ENCODE measurements at places on chromosomes 13 and 19.

DNA sequence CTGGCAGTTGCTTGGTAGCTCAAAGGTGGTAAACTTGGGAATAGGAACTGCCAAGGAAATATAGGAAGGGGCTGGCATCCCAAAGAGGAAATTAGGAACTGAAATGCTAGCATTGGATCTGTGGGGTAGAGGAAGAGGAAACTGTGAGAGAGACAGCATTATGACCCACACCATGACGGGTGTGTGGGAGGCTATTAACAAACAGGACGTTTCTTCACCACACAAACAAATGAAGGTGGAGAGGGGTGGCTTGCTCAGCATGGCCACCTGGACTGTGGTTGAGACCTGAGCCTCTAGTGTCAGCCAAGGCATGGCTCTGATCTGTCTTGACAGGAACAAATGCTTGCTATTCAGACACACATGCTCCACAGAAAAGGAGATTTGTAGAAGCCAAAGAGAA, 178.2 kb downstream of the B3GLCT start:
- DNase-seq, result no peak

GRCh38 chr13:84645196-84646012, 763.1 kb upstream of the SLITRK1 start:
- DNase-seq, result no peak

GRCh38 chr19:55283548-55284377, at the start of gene BRSK1:
TSS of gene BRSK1 (plus strand) at chr19:55283997. CDS start at chr19:55284443, 446 bp downstream.
- no peak for DNase-seq

DNA sequence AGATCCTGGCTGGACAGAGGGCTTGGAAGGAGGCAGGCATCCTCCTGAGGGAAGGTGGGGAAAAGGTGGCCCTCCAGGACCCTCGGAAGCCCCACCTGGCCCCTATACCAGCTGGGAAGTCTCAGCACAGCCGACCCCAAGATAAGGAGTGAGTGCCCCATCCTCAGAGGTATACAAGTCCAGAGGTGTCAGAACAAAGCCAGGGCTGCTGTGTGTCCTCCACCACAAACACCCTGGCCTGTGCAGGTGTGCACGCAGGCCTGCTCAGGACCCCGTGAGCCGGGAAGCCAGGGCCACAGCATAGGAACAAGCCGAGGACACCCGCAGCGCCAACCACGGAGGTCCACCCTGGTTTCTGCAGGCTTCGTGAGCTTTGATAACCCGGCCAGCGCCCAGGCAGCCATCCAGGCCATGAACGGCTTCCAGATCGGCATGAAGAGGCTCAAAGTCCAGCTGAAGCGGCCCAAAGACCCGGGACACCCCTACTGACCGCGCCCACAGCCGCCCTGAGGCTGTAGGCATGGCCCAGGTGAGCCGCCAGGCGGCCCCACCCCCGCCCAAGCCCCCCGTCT, 68.6 kb downstream of the CELF5 start:
- no peak for DNase-seq

- no peak for DNase-seq
These were observed 174.1 kb downstream of the RGCC start for GRCh38 chr13:41631296-41631965.

DNA sequence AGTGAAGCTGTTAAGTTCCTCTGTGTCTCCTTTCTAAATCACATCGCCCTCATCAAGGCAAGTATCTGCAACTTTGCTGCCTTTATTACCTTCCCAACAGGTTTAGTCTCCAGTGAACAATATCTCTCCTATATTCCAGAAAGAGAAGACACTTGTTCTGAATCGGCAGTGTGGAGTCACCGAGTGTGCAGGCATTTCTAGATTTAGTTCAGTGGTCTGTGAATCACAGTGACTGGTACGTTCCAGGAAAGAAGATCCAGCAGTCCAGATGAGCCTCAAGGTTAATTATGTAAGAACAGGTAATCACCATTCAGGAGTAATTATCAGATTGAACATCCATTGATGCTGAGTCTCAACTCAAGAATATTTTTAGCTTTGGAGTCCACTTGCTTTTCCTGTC, 497.0 kb downstream of the FOXO1 start:
- no peak for DNase-seq

- no peak for DNase-seq
These were observed 192.6 kb upstream of the KL start for GRCh38 chr13:32823597-32823996.

GRCh38 chr13:113402471-113403254, 38.7 kb upstream of the GRTP1 start:
- no peak for DNase-seq

DNA sequence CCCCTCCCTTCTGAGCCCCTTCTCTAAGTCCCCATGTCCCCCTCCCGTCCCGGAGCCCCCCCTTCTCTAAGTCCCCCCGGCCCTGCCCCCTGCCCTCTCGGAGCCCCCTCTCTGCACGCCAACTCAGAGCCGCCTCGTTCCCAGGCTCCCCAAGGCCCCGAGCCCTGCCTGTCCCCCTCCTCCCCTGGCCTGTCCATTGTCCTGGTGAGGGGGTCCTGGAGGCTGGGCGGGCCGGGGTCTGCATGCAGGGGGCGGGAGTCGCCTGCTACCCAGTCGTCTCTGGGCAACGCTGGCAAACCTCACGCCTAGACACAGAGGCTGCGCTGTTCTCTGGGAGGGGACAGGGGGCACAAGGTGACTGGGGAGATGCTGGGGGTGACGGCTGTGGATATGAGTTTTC, 39.2 kb upstream of the SEMA6B start:
- DNase-seq, result no peak
